Glutamatergic neuron (in vitro differentiated cells): ENCODE measurements at places on chromosomes 6 and 20.
A peak's percentile ranks its signal among the peaks of the same experiment; 100 is the strongest.

- DNase-seq: no peak
Measured at GRCh38 chr6:16868968-16869367, 107.7 kb upstream of the ATXN1 start.

GRCh38 chr6:162385980-162386379 is 341.6 kb downstream of the PRKN start:
- DNase-seq: no peak

- peak; percentile 29 for DNase-seq
Measured at GRCh38 chr6:90294614-90294988, 2.0 kb downstream of the BACH2 start.

DNA sequence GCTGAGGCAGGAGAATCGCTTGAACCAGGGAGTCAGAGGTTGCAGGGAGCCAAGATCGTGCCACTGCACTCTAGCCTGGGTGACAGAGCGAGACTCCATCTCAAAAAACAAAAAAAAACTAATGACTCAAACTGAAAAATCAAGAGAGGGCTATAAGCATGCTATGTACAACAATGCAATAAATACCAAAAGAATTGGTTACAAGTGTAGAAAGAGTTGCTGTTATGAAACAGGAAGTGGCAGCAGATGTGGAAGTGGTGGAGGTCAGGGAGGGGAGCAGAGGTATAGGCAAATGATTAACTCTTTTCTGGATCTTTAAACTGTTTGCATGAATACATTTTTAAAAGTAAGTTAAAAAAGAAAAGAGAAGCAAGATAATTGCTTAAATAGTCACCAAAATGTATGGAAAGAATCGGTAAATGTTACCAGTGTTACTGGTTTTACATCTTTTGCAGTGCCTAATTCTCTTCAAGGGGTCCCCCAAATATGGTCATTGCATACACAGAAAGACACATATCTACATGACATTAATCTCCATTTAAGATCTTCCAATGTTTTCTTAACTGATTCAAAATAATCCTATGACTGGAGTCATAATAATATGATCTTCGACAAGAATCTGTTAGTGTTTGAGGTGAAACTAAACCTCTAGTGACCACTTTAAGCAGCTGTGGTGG is 15.0 kb downstream of the CALHM6 start:
- no peak for DNase-seq

GRCh38 chr6:49551866-49552129 is 1.3 kb downstream of the C6orf141 start:
- no peak for DNase-seq

- DNase-seq: no peak
Measured at GRCh38 chr6:28277746-28278145, 3.6 kb upstream of the PGBD1 start.

GRCh38 chr6:99745651-99746050 is 139.0 kb downstream of the PRDM13 start:
- no peak for DNase-seq

GRCh38 chr6:161788531-161788930 is 514.7 kb upstream of the AGPAT4 start:
- no peak for DNase-seq

- no peak for DNase-seq
Measured at GRCh38 chr6:116518621-116519368, 7.4 kb downstream of the CALHM5 start.

DNA sequence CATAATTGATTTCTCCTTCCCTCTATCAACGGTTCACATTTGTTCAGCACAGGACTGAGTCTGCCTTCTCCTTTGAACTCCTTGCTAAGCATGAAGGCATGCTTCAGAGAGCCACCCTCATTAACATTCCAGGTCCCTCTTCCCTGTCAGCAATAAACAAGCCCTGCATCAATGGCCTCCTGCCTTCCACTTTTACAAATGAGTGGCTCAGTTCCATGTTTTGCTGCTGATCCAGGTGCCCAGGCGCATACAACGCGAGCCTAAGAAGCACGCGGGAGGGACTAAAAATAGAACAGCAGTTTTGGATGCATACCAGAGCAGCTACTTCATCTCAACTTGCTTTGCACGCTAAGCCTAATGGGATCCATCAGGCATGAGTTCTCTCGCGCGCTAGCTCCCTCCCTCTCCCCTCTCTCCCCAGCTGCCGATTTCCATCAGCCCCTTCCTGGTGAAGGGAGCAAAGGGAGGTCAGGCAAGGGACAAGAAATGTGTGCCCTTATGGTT is 53.4 kb downstream of the TRAF3IP2 start:
- DNase-seq: peak; percentile 42

DNA sequence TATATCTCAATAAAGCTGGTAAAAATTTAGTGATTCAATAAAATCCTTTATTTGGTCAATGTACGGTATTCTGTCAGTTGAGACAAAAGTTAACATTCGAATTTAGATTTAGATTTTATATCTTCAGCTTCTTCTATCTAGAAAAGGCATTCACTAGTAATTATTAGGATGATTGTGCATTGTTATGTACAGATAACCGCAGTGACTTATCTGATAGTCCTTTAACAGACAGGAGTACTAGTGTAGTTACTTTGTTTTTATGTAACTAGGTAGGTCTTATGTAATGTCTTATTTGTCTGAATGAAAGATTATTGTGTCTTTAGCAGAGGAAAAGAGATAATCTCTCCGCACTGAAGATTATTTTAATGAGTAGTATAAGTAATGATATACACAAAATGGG is 31.3 kb downstream of the TRIM27 start:
- DNase-seq: no peak

GRCh38 chr6:160248538-160248937 is 10.1 kb downstream of the SLC22A2 start:
- DNase-seq: no peak

DNA sequence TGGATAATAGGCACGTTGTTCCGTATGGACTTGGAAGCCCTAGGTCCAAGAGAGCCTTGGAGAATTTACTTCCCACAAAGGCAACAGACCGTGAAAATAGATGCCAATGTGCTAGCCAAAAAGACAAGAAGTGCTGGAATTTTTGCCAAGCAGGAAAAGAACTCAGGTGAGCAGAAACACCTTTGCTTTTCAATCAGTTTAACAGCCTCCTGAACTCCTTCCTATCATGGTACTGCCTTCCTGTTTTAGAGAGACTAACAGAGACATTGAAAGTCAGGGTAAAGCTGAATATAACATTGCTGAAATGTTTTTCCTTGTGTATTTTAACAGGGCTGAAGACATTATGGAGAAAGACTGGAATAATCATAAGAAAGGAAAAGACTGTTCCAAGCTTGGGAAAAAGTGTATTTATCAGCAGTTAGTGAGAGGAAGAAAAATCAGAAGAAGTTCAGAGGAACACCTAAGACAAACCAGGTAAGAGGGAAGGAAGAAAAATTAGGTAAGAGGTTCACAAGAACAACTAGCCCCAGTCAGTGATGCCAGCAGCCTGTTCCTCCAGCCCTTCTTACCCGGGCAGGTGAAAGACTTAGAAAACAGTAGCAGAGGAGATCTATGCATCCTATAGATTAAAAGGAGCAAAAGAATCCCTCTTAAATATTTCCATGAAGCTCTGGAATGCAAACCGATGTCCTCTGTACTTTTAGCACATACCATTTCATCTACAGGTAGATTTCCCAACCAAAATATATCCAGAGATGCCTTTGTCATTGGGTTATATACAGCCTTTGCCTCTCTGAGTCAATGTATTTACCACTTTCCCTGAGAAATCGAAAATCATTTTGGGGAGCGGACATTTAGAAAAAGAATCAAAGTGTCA is 4.0 kb downstream of the EDN1 start:
- no peak for DNase-seq

GRCh38 chr20:53894707-53895384 is 175.5 kb downstream of the BCAS1 start:
- no peak for DNase-seq

DNA sequence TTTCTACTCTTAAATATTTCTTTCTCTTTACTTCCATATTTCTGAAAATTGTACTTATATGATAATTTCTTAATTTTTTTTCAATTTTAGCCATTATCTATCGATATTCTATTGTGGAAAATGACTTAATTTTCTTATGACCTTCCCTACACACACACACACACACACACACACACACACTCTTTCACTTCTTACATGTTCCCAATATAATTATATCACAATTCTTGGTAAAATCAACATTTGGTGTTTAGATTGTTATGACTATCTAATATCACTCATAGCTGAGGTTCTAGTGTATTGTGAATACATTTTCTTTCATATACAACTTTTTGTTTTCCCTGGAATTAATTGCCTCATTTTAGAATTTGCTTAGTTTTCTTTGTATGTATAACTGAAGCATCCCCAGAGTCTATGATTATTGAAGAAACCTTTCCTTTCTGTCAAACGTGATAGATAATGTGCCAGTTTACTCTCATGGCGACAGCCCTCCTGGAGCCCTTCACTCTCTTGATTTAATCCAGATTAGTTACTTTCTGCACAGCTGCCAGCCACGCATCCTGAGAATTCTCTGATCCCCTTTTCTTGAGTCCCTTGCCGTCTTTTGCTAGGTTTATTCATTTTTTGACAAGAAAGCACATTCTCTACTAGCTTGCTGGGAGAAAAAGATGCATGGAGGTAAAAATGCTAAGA is 63.4 kb downstream of the RNF182 start:
- DNase-seq: no peak
